ENCODE measurements at places on chromosomes 7 and 10. TPM values are rescaled to one million over a fixed set of nuclear protein-coding genes. Genes with fewer than 3 reads are reported as not detected.

GRCh38 chr7:2604608-2605174 lies 27.1 kb upstream of the TTYH3 start:
- no peak for DNase-seq

DNA sequence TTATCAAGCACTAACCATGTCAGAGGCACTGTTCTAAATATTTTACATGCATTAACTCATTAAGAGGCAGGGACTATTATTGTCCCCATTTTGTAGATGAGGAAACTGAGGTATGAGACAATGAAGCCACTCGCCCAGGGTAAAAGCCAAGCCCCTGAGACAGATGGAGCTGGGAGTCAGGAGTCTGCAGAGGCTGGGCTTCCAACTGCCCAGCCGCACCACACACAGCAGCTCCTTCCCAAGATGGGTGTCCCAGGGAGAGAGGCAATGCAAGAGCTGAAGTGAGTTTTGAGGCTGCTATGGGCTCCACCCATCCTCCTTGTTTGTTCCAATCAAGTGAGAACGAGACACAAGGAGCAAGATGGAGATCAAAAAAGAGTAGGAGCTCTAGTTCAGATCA lies 244.2 kb downstream of the KCNMA1 start:
- no peak for DNase-seq

- DNase-seq: no peak
These were observed 43.3 kb downstream of the DIP2C start for GRCh38 chr10:646118-646524.

DNA sequence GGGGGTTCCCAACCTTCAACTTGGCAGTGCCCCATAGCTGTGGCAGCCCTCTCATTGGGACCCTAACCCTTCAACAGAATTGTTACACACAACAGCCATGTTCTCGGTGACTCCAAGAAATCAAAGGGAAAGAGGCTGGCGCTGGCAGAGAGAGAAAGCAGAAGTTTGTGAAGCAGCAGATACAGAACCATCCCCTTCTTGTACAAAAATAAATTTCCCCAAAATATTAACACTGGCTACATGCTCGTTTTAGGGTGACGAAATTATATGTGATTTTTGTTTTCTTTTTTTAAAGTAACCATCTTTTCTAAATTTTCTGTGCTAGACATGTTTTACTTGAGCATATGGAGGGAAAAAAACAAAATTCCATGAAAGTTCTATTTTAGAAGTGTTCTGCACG lies 45.2 kb upstream of the SAMD8 start:
- no peak for DNase-seq

- DNase-seq: no peak
These were observed 20.4 kb upstream of the GOT1 start for GRCh38 chr10:99450624-99451498.

Gene PSD
- total RNA-seq: 4.0 TPM

DNA sequence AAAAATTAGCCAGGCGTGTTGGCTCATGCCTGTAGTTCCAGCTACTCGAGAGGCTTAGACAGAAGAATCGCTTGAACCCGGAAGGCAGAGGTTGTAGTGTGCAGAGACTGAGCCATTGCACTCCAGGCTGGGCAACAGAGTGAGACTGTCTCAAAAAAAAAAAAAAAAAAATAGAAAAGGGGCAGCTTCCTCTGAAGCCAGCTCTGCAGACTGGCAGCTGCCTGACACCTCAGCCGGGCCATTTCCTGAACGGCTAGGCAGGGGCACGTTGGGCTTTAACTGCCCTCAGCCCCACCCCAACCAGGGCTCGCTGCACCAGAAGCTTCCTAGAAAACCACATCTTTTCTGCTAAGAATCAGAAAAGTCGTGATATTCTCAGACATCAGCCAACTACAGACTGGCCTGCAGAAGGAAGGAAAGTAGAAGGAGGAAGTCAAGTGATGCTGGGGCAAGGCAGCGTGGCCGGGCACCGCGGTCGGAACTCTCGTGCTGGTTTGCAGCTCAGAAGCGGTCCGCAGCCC lies 38.0 kb downstream of the PRKAG2 start:
- no peak for DNase-seq

GRCh38 chr10:120729547-120729946 lies 121.6 kb upstream of the WDR11 start:
- no peak for DNase-seq

Data from GM23338 (cell line).